ENCODE measurements at places on chromosomes 11 and 22. TPM values are rescaled to one million over a fixed set of nuclear protein-coding genes. Genes with fewer than 3 reads are reported as not detected.

INS gene
- total RNA-seq = not detected

SCN2B gene
- total RNA-seq = 2.5 TPM

STX3 gene
- 75.1 TPM for total RNA-seq

C11orf68 gene
- total RNA-seq = 34.7 TPM
